ENCODE measurements at places on chromosomes 3 and 15. TPM values are rescaled to one million over a fixed set of nuclear protein-coding genes. Genes with fewer than 3 reads are reported as not detected.

Gene ATP13A4
- total RNA-seq, result not detected

Gene PRR20G
- not detected for total RNA-seq

Gene SLC22A13
- total RNA-seq, result not detected

Gene MASP1
- total RNA-seq, result 0.23 TPM

Gene KY
- not detected for total RNA-seq

Gene MINDY4B
- not detected for total RNA-seq

Gene OR5H14
- not detected for total RNA-seq

Gene OSBPL10
- total RNA-seq, result 60.1 TPM

Gene ANKRD63
- total RNA-seq, result not detected

Gene IL1RAP
- 50.5 TPM for total RNA-seq

Gene AP3B2
- total RNA-seq, result 0.78 TPM
